ENCODE measurements at places on chromosomes 11 and 22.

- DNase-seq: no peak
Observed at GRCh38 chr11:113587308-113587739, 112.1 kb upstream of the DRD2 start.

DNA sequence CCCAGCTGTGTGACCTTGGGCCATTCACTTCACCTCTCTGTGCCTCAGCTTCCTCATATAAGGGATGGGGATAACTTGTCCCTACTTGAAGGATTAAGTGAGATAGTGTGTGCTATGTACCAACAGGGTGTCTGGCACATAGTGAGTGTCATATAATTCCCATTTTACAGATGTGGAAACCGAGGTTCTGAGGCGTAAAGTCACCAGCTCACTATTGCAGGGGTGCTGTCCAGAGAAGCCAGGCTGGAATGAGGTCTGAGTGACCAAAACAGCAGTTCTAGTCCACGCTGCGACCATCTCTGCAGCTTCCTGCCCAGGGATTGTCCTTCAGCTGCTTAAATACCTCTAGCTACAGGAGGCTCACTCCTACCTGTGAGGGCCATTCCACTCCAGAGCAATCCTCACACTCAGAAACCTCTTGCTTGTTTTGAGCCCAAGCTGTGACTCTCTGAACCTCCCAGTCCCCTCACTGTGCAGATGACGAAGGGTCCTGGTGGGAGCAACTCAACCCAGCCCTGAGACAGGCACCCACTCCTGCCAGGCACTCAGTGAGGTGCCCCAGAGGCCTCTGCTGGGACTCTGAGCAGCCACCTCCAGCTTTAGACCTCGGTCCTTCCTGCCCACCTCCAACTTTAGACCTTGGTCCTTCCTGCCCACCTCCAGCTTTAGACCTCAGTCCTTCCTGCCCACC is 5.8 kb downstream of the MB start:
- DNase-seq: no peak

- DNase-seq: no peak
Observed at GRCh38 chr11:132874638-132875037, 657.7 kb downstream of the OPCML start.

GRCh38 chr11:82080160-82080559 is 653.5 kb downstream of the FAM181B start:
- no peak for DNase-seq

DNA sequence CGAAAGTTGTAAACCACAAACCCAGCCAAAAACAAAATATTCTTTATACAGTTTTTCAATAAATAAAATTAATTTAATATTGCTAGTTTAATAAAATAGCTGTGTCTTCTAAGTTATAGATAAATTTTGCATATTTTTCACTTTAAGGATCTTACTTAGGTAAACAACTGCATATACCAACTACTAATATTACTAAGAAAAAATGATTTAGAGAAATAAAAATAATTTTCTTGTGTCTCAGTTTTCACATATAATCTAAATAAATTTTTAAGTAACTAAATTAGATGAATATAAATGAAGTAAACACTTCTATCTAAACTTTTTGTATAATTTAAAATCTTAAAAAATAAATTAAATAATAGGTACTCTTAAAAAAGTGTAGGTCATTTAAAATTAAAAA is 67.1 kb upstream of the TOP3B start:
- no peak for DNase-seq

DNA sequence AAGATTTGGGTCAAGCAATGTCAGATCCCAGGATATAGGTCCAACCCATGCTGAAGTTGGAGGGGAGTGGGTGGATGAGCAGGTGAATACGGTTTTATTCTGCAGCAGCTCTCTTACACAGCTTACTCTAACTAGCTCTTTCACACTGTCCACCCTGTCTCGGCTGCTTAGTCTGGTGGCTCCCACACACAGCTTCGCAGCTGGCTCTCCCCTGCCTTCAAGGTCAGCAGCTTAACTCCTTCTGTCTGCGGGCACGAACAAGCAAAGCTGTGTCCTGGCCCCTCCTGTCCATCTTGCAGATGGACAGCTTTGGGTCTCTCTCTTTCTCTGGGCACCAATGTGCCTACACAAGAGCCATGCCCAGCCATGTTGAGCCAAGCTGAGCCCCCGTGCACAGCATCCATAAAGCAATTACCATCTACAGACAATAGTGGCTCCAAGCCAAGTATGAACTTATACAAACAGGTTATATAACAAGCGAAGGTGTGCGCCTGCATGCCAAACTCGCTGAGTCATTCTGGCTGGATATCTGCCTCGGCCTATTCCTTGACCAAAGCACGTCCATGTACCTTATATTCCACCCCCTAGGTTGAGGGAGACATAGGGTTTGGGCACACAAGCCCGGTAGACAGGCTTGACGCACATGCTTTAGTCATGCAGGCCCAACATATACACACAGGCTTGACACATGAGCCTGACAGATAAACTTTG is 1307.8 kb upstream of the RAG2 start:
- DNase-seq: no peak
